ENCODE measurements at places on chromosomes 1 and 21.

DNA sequence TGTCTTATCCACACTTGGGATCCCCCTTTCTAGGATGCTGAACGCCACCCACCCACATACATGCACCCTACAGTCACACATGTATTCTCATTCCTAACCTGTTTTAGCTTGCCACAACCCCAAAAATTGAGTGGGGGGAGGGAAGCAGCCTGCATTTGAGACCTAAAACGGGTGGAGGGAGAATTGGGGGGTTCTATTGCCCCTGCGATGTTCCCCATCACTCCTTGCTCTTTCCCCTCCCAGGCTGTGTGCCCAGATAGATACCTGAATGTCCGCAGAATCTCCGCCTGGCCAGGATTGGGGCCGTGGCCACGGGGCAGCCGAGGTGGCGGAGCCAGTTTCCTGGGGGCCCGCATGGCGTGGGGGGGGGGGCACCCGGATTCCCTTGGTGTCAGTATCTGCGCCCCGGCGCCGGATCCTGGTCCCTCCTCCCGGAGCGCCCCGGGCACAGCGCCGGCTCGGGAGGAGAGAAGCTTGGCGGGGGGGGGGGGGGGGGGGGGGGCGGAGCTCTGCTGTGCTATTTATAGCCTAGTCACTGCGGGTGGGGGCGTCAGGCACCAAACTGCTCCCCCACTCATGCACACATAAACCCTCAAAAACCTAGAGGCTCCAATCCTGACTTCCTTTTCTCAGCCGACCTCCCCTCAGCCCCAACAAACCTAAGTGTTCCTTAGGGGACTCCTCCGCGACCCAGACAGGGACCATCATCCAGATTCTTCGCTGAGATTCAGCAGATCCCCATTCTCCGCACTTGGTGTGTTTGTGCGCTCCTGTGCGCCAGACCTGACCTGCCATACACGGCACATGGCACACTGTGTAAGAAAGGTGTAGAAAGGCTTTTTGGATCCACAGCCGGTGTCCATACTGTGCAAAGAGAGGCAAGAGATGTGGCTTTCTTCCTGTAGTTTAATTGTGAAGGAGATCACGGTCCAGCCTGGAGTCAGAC is 1.9 kb downstream of the ANKRD34A start:
- peak; percentile 57 for DNase-seq

DNA sequence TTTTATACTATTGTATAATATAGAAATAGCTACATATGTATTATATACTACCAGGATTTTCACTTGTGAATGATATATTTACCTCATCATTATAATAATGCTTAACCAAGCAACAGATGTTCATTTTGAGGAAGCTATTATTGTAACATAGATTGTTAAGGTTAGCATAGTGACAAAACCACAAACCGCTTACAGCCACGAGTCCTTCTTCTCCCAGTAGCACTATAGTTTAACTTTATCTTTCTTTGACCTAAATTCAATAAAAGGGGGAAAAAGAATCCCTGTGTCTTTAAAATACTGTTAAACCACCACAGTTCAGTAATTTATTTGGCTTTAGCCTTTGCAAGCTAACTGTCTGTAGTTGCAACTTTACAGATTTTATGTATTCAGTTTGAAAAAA is 1039.4 kb upstream of the B3GALT2 start:
- no peak for DNase-seq

DNA sequence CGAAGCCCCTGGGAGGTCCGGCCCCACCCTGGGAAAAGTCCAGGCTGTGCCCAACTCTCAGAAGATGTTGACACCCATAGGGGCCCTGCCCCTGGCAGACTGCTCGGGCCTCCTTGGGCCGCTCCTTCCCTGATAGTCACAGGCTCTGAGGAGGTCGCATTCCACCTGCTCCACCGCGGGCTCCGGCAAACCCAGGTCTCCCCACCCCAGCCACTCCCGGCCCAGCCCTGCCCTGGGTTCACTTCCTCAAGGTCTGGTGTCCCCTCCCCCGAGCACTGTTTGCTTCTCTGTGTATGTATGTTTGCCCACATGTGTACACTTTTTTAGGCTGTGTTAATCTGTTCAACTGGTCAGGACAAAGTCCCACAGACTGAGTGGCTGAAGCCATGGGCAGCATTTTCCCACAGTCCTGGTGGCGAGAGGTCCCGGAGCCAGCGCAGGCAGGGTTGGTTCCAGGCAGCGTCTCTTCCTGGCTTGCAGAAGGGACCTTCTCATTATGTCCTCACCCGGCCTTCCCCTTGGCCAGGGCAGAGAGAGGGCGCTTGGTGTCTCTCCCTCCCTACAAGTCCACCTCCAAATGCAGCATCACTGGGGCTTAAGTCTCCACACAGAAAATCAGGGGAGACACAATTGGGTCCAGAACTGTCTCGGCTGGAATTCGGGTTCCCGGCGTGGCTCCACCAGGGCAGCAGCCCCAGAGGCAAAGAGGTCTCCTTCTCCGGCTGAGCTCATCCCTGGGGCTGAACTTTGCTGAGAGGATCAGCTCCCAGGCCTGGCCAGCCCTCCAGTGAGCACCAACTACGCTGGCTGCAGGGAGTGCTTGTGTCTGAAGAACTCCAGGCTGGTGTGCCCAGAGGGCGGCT is 10.5 kb upstream of the PRXL2B start:
- no peak for DNase-seq

DNA sequence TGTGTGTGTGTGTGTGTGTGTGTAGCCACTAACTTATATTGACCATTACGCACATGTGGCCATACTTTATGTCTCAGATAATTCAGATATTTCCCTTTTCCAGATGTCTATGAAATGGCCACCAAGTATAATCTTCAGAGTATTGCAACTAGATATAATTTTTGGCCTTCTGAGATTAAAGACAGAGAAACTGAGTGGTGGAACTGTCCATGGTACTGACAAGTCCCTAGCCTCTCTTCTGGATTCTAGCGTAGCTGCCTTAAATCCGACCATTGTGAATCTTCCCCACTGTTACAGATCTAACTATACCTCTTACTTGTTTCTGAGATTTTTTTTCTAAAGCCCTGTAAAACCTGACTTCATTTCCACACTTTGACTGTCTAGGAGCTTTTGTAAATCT is 100.0 kb upstream of the SERTAD4 start:
- no peak for DNase-seq

GRCh38 chr1:50796272-50796671 is 163.8 kb downstream of the FAF1 start:
- no peak for DNase-seq

GRCh38 chr1:37038227-37039093 is 4.1 kb upstream of the GRIK3 start:
- peak; percentile 98 for DNase-seq

DNA sequence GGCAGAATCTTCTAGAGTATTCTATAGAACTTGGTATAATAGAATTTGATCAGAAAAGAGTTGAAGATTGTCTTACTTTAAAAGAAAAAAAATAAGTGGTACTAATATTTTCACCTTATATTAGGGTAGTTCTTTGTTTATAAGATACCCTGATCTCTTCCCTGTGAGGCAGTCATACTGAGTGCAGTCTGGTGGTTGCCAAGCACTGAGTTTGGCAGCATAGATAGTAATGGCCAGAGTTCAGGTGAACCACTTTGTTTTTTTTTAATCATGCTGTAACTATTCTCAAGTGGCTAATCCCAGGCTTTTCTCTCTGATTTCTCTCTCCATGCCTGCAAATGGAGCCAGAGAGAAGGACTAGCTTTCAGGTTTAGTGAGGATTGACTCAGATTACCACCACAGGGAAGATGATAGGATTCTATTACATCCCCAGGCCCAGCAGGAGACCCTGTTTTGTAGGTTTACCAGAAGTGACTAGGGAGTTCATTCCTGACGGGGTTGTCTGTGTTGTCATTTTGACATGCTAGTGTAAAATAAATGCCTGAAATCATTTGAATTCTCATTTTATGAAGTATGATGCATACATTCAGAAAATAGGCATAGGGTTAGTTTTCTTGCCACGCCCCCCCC is 16.7 kb downstream of the KDM1A start:
- no peak for DNase-seq

DNA sequence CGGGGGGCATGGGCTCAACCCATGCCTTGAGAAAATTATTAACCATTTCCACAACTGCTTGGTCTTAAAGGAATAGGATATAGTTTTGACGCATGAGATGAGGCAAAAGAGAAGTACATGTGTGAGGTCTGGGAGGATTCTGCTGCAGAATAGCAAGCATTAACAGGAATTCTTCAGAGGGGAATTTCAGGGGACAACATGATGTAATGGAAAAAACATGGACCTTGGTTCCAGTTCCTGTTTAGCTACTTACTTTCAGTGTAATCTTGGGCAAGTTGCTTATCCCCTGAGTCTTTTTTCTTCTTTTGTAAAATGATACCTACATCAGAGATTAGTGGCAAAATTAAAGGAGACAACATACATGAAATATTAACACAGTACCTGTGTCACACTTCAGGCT is 85.6 kb downstream of the PRRX1 start:
- no peak for DNase-seq

- DNase-seq, result no peak
Measured at GRCh38 chr1:40740039-40740996, 43.3 kb upstream of the KCNQ4 start.

GRCh38 chr1:241482761-241483250 is 36.7 kb downstream of the FH start:
- DNase-seq, result no peak

DNA sequence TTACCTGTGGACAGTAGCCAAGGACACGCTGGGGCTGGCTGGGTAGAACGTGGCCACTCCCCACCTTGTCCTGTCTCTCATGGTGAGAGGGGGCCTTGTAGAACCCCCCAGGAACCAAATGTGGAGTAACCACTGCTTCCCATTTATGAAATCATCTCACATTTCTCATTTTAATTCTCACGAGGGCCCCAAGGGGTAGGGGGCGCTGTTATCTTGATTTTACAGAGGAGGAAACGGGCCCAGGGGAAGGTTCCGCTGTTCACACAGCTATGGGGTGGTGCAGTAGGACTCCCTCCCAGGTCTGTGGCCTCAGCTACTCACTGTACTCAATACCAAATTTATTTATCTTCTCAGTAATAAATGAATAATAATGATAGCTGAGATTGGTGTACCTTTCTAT is 5.5 kb downstream of the SMPDL3B start:
- no peak for DNase-seq

DNA sequence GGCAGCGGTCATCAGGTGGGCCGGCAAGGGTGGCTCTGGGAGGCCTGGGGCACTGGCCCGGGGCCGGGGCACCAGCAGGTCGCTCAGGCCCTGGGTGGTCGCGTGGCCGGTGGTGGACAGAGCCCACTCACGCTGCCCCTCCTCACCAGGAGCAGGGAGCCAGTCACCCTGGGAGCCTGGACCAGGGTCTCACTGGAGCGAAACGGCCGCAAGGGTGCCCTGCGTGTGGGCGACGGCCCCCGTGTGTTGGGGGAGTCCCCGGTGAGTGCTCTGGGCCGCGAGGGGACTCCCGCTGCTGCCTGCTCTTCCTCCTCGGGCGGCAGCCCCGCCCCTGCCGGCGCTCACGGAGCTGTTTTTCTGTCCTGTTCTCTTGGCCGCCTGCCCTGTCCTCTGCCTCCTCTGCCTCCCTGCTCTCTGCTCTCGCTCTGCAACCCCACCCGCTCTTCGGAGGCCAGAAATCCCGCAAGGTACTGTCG is 23.5 kb downstream of the RNF223 start:
- no peak for DNase-seq
